A549 treated with ZK216348 at 1 μM for 4 hours (cell line): ENCODE measurements at places on chromosomes 11 and 22. TPM values are rescaled to one million over a fixed set of nuclear protein-coding genes. Genes with fewer than 3 reads are reported as not detected.

The SLC17A6 gene
- not detected in 5 replicates for total RNA-seq

The VSIG2 gene
- 0.20 to 0.28 TPM (median 0.24 TPM) in 3 of 5 replicates, not detected in the others for total RNA-seq

The POTEH gene
- total RNA-seq = not detected in 5 replicates

The KCNJ5 gene
- total RNA-seq = 0.09 to 0.12 TPM in 2 of 5 replicates, not detected in the others

The CD3E gene
- not detected in 5 replicates for total RNA-seq

The HSCB gene
- 9.2 to 12.3 TPM (median 11.4 TPM) in 5 replicates for total RNA-seq

The ZNF74 gene
- total RNA-seq = 4.4 to 7.9 TPM (median 6.6 TPM) in 5 replicates

The SPI1 gene
- 0.32 TPM in 1 of 5 replicates, not detected in the others for total RNA-seq

The FXYD2 gene
- total RNA-seq = 14.5 to 21.4 TPM (median 17.9 TPM) in 5 replicates

The LUZP2 gene
- total RNA-seq = not detected in 5 replicates

The TTC36 gene
- total RNA-seq = not detected in 5 replicates

The TYR gene
- total RNA-seq = not detected in 5 replicates

The FGF19 gene
- 0.09 to 0.14 TPM (median 0.10 TPM) in 4 of 5 replicates, not detected in the other for total RNA-seq

The USH1C gene
- total RNA-seq = 0.87 to 1.6 TPM (median 1.3 TPM) in 5 replicates

The RBMXL2 gene
- total RNA-seq = not detected in 5 replicates

The ART5 gene
- 0.18 to 0.70 TPM (median 0.25 TPM) in 4 of 5 replicates, not detected in the other for total RNA-seq

The GNAZ gene
- 1.8 to 3.3 TPM (median 2.7 TPM) in 5 replicates for total RNA-seq

The CHCHD10 gene
- 90.5 to 192 TPM (median 178 TPM) in 5 replicates for total RNA-seq

The CCDC87 gene
- total RNA-seq = 0.55 to 0.85 TPM (median 0.79 TPM) in 5 replicates

The ESAM gene
- 7.8 to 14.2 TPM (median 12.0 TPM) in 5 replicates for total RNA-seq

The DMC1 gene
- 2.4 to 5.4 TPM (median 3.3 TPM) in 5 replicates for total RNA-seq

The OR6A2 gene
- total RNA-seq = not detected in 5 replicates

The CCDC116 gene
- not detected in 5 replicates for total RNA-seq

The TMPRSS6 gene
- total RNA-seq = not detected in 5 replicates

The SLC22A25 gene
- not detected in 5 replicates for total RNA-seq

The OR4D10 gene
- not detected in 5 replicates for total RNA-seq

The BIRC3 gene
- total RNA-seq = 30.8 to 49.7 TPM (median 45.9 TPM) in 5 replicates

The GRIA4 gene
- total RNA-seq = not detected in 5 replicates

The GGT5 gene
- total RNA-seq = 1.5 to 4.0 TPM (median 3.7 TPM) in 5 replicates

The ZNF280B gene
- 0.74 to 1.9 TPM (median 1.5 TPM) in 5 replicates for total RNA-seq

The PGA5 gene
- total RNA-seq = not detected in 5 replicates

The TRIM29 gene
- 15.0 to 21.9 TPM (median 18.4 TPM) in 5 replicates for total RNA-seq

The DEPDC7 gene
- total RNA-seq = 4.6 to 9.1 TPM (median 7.3 TPM) in 5 replicates

The PDHX gene
- 26.8 to 37.9 TPM (median 27.9 TPM) in 5 replicates for total RNA-seq

The P2RY2 gene
- total RNA-seq = 7.2 to 15.2 TPM (median 12.8 TPM) in 5 replicates

The CARD18 gene
- not detected in 5 replicates for total RNA-seq

The TIMP3 gene
- total RNA-seq = 1.3 to 3.0 TPM (median 1.6 TPM) in 5 replicates

The INCENP gene
- 45.1 to 58.3 TPM (median 56.8 TPM) in 5 replicates for total RNA-seq

The GPR83 gene
- 0.06 to 0.09 TPM (median 0.07 TPM) in 4 of 5 replicates, not detected in the other for total RNA-seq

The GPHA2 gene
- total RNA-seq = not detected in 5 replicates

The TTC12 gene
- total RNA-seq = 4.8 to 12.7 TPM (median 6.1 TPM) in 5 replicates

The BBOX1 gene
- not detected in 5 replicates for total RNA-seq

The MFRP gene
- total RNA-seq = not detected in 5 replicates

The DERL3 gene
- total RNA-seq = 0.31 to 0.68 TPM (median 0.65 TPM) in 5 replicates

The OR8G1 gene
- total RNA-seq = not detected in 5 replicates

The MPST gene
- 36.6 to 83.3 TPM (median 73.9 TPM) in 5 replicates for total RNA-seq

The CAPN5 gene
- 5.6 to 12.4 TPM (median 8.7 TPM) in 5 replicates for total RNA-seq

The FGF3 gene
- not detected in 5 replicates for total RNA-seq

The SERPIND1 gene
- not detected in 5 replicates for total RNA-seq

The CWC15 gene
- 28.0 to 40.1 TPM (median 28.6 TPM) in 5 replicates for total RNA-seq

The LRRN4CL gene
- 0.09 to 0.25 TPM (median 0.14 TPM) in 3 of 5 replicates, not detected in the others for total RNA-seq

The TUB gene
- total RNA-seq = 5.1 to 7.9 TPM (median 7.5 TPM) in 5 replicates

The TEX54 gene
- total RNA-seq = not detected in 5 replicates

The ZW10 gene
- total RNA-seq = 11.7 to 14.8 TPM (median 12.3 TPM) in 5 replicates

The MUC6 gene
- 0.30 TPM in 1 of 5 replicates, not detected in the others for total RNA-seq
